ENCODE measurements at places on chromosomes 4 and X. TPM values are rescaled to one million over a fixed set of nuclear protein-coding genes. Genes with fewer than 3 reads are reported as not detected.

CITED1 gene
- total RNA-seq = 0.17 TPM

RHOXF2 gene
- total RNA-seq = not detected

MEPE gene
- total RNA-seq = not detected

ANKRD37 gene
- 7.4 TPM for total RNA-seq

CDX4 gene
- not detected for total RNA-seq

SHROOM2 gene
- 11.0 TPM for total RNA-seq

PLAC8 gene
- not detected for total RNA-seq

IGSF1 gene
- under 0.01 TPM for total RNA-seq

FAM9A gene
- not detected for total RNA-seq

NHS gene
- under 0.01 TPM for total RNA-seq

GPM6B gene
- total RNA-seq = 0.11 TPM

SLC4A4 gene
- not detected for total RNA-seq

PGRMC1 gene
- 86.9 TPM for total RNA-seq

CTAG1A gene
- not detected for total RNA-seq

FMR1NB gene
- not detected for total RNA-seq

VCX3A gene
- not detected for total RNA-seq

CCNB3 gene
- 0.43 TPM for total RNA-seq

RHOXF2B gene
- total RNA-seq = not detected

TMEM31 gene
- 0.09 TPM for total RNA-seq

SOD3 gene
- under 0.01 TPM for total RNA-seq

IBSP gene
- not detected for total RNA-seq

TKTL2 gene
- total RNA-seq = not detected

HCCS gene
- 17.3 TPM for total RNA-seq

TLR1 gene
- 5.5 TPM for total RNA-seq

POU3F4 gene
- not detected for total RNA-seq

SETD7 gene
- total RNA-seq = 52.9 TPM

TMEM33 gene
- total RNA-seq = 43.1 TPM

EPGN gene
- not detected for total RNA-seq

ADGRG2 gene
- total RNA-seq = under 0.01 TPM

PGAM4 gene
- total RNA-seq = not detected

TMSB15C gene
- 8.5 TPM for total RNA-seq

P2RY4 gene
- 0.09 TPM for total RNA-seq

KIAA1210 gene
- not detected for total RNA-seq

TMEM144 gene
- 4.5 TPM for total RNA-seq

ADGRG4 gene
- not detected for total RNA-seq

SPANXA1 gene
- total RNA-seq = not detected

TMA16 gene
- total RNA-seq = 15.9 TPM

ZNF157 gene
- total RNA-seq = not detected

All from dermis lymphatic vessel endothelial cell (primary cell).